Activated effector memory CD4-positive, alpha-beta T cell treated with anti-CD3 and anti-CD28 coated beads, Interleukin-2, amount 50 U/mL, for 16 hours (primary cell): ENCODE measurements at places on chromosomes 1 and 21.

DNA sequence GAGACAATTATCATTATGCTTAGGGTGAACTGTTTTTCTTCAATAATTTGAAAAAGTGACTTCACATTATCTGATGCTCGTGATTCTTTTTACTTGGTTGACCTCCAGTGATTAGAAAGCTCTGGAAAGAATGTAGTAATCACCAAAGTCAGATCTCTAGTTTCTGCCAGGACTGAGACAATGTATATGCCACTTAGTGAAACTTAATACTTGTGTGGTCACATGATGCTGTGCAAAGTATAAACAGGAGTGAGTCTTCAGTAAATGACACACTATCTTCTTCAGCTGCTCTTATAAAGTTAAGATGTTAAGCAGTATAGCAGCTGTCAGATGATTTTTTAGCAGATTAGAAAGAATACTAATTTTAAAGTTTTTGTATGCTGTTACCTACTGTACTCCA lies 17.2 kb downstream of the VCAM1 start:
- no peak for DNase-seq

DNA sequence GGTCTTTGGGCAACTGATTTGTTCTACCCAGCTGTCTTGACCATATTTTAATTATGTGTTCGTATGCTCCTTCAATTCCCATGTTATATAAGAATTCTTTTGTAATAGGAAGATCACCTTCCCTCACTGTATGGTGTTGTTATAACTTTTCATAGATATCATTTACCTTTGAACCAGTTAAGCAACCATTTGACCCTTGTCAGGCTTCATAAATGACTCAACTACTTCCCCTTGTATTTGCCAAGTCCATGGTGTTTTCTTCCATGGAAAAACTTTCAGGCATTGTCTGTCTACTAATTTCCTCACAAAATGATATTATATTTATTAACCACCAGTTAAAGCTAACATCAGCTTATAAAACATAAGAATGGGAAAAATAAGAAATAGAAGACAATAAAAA lies 5.1 kb downstream of the BPNT1 start:
- no peak for DNase-seq

GRCh38 chr1:103333141-103333540 lies 192.4 kb upstream of the RNPC3 start:
- DNase-seq = no peak

DNA sequence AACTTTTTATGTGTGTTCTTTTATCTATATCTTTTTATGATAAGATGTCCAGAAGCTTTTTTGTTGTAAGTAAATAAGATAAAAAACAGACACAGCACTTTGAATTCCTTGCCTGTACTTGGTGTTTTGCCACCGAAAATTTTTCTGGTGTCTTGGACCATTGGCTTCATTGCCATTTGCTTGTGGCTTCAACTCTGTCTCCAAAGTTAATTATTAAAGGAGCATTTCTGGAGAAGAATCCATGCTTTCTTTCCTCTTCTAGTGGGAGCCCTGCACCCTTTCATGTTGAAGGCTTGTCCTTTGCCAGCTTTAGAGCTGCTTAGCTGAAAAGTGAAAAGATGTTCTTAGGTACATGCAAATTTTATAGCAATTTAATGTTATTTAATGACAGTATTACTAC lies 112.2 kb downstream of the DYRK1A start:
- DNase-seq = no peak

DNA sequence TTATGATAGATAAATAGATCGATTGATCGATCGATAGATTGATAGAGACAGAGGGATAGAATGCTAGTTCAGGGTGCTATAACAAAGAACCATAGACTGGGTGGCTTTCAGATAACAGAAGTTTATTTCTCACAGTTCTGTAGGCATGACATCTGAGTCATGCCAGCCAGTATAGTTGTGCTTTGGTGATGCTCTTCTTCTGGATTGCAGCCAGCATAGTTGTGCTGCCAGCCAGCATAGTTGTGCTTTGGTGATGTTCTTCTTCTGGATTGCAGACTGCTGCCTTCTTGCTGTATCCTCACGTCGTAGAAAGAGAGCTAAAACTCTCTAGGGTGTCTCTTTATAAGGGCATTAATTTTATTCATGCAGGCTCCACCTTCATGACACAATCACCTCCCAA lies 860.8 kb downstream of the BRINP3 start:
- DNase-seq = no peak

- peak; percentile 44 for DNase-seq
Observed at GRCh38 chr21:41598561-41599431, 90.8 kb upstream of the TMPRSS2 start.

DNA sequence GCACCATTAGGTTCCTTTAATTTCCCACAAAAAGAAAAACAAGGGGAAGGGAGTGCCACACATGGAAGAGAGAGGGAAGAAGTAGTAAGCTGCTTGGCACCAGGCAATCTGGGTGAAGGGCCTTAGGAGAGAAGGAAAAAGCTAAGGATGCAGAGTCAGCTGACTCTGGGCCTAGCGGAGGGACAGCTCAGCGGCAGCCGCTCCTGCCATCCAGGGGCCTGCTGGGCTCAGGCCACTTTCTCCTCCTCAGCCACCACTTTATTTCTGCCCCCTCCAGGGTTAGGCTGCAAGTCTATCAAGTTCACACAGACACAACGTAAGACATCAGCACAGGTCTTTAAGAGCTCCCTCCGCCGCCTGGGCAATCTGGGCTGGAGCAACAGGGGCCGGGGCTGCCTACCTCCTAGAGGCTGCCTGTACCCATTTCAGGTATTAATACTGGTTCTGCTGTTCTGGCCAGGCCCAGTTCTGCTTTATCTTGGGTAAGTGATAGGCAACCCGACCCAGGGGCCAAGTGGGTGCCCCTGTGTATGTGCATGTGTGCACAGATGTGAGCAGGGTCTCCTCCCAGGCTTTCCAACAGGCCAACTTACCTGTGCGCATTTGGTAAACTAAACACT lies 53.6 kb downstream of the SLC45A1 start:
- no peak for DNase-seq

GRCh38 chr21:36395353-36396111 lies 10.3 kb downstream of the CHAF1B start:
- no peak for DNase-seq

DNA sequence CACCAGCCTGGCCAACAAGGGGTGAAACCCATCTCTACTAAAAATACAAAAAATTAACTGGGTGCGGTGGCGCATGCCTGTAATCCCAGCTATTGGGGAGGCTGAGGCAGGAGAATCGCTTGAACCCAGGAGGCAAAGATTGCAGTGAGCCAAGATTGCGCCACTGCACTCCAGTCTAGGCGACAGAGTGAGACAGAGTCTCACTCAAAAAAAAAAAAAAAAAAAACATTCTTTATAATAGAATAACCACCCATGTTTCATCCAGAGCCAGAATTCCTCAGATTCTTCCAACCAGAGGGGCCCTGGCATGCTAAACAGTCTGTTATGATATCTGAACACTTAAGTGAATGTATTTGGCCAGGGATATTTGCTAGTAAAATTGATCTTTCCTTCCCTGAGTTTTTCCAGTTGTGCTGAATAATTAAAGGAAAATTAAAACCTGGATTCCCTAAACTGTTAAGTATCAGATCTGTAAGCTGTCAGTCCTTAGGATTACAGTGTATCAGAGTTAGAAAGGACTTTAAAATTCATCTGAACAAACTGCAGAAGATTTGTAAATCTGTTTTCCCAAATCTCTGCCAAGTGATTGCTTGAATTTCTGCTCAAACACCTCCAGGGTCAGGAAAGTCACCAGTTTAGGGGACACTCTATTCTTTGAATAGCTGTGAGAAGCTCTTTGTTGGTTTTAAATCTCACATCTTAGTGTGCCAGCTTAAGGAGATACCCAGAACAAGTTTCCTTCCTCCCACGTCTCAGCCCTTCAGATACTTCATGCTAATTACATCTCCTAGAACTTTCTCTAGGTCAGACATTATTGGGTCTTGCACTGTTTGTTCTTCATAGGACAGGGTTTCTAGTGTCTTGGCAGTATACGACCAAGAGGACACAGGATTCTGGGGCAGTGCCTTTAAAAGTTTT lies 84.6 kb upstream of the BMP8A start:
- DNase-seq = no peak

- DNase-seq = no peak
Observed at GRCh38 chr1:93692026-93692425, 10.4 kb upstream of the BCAR3 start.

DNA sequence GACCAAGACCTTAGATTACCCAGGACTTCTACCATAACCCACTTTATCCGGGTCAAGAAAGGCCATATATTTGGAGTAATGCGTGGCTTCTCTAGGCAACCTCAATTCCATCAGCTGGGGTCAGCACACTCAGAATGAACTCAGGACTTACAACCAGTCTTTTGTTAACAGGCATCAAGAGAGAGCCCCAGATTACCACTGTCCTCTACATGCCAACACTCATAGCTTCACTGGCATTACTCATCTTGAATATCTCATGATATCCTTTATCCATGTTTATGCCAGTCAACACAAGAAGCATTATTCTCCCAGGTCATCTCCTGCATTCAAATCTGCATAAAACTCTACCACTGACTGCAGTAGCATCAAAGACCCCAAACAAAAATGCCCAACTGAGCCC lies 6.6 kb upstream of the FCGR2A start:
- DNase-seq = no peak

DNA sequence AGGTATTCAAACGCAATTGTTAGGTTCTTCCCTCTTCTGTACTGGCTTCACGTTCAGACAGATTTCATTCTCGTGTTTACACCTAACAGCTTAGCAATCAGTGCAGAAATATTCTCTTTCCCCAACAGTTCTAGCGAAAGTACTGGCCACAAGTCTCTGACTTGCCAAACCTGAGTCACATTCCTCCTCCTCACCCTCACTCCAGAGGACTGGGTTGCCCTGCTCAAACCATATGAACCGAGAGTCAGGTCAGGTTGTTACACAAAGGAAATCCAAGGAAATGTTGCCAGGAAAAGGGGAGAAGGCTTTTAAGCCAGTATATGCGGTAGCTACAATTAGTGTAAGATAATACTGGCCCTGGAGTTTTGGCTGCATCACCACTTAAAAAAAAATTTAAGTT lies 282.5 kb downstream of the RGS7 start:
- no peak for DNase-seq

- no peak for DNase-seq
Observed at GRCh38 chr21:25171438-25171837, 435.8 kb downstream of the MRPL39 start.
